ENCODE measurements at places on chromosomes 7 and 10.

DNA sequence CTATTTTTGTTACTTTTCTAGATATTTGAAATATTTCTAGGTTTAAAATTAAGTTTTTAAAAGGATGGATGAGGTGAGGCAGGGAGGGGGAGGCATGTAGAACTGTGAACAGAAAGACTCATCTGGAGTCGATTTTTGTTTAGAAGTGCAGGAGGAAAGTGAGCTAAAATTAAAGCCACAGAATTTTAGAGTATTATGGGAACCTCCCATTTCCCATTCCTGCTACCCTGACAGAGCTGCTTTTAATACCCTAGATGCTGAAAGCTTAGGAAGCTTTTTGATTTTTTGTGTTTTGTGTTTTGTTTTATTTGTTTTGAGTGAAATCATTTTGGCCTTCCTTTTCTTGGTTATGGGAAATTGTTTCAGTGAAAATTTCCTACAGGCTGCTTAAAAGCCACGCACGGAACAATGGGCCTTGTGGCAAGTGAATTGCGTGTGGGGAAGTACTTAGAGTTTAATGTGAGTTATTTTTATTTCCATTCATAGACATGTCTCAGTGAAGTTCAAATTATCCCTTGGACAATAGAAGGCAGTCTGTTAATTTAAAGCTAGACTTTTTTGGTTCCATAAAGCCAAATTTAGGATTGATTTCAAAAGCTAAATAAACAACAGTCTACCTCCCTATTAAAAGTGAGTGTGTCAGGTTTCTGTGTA is 102.0 kb upstream of the HDAC9 start:
- DNase-seq = no peak
- H3K4me3 ChIP-seq = no peak overlapping the region
- H3K27me3 ChIP-seq = no peaks in the 10 kb centered on the region
- H3K36me3 ChIP-seq = no peaks in the 10 kb centered on the region
- H3K4me1 ChIP-seq = no peaks in the 10 kb centered on the region
- no peak overlapping the region for H3K27ac ChIP-seq

DNA sequence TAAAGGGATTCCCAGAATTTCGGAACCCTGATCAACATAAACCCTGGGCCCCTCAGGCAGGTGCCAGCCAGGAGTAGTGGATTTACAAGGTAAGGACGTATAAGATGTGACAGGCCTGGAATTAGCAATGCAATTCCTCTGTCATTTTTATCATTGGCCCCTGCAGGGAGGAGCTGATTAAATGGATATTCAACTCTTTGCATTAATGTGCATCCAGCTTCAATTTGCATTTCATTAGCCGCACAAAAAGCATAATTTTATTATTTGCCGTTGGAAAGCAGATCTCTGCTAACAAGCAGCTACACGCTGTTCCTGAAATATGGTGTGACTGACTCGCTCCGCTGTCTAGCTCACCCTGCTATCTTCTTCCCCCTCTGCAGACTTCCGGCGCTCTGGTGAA is 195.8 kb downstream of the RPS24 start:
- H3K36me3 ChIP-seq = no peaks in the 10 kb centered on the region
- H3K27me3 ChIP-seq = peaks cover 16% of the 10 kb centered on the region
- H3K27ac ChIP-seq = no peak overlapping the region
- no peak overlapping the region for H3K4me3 ChIP-seq

DNA sequence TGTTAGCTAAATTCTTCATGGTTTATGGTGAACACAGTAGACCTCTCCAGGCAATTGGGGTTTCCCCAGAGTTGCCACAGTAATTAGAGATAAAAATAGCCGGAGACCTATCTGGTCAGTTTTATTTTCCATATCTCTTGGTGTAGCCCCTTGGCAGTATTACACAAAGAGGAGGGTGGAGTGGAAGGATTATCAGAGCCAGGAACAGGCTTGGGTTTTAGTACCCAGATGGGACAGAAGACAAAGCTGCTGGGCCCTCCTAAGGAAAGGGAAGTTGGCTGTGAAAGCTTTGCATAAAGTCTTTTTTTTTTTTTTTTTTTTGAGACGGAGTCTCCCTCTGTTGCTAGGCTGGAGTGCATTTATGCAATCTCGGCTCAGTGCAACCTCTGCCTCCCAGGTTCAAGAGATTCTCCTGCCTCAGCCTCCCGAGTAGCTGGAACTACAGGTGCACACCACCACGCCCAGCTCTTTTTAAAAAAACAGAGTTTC is 9.7 kb downstream of the ZSCAN21 start:
- H3K4me1 ChIP-seq = no peaks in the 10 kb centered on the region
- no peaks in the 10 kb centered on the region for H3K27me3 ChIP-seq
- DNase-seq = no peak
- no peak overlapping the region for H3K27ac ChIP-seq
- H3K36me3 ChIP-seq = peaks cover 25% of the 10 kb centered on the region
- H3K4me3 ChIP-seq = no peak overlapping the region

- no peaks in the 10 kb centered on the region for H3K27me3 ChIP-seq
- peak overlapping the region; percentile 79 for H3K27ac ChIP-seq
- peaks cover 39% of the 10 kb centered on the region for H3K4me1 ChIP-seq
- H3K36me3 ChIP-seq = peaks cover 87% of the 10 kb centered on the region
- no peak overlapping the region for H3K4me3 ChIP-seq
These were observed 9.5 kb downstream of the CYREN start for GRCh38 chr7:135160858-135161653.

GRCh38 chr10:98269435-98269912 is 1.5 kb upstream of the LOXL4 start:
- H3K36me3 ChIP-seq = no peaks in the 10 kb centered on the region
- H3K4me1 ChIP-seq = peaks cover 2% of the 10 kb centered on the region
- no peak overlapping the region for H3K27ac ChIP-seq
- H3K4me3 ChIP-seq = no peak overlapping the region

GRCh38 chr7:28165961-28166955 is 14.3 kb downstream of the JAZF1 start:
- H3K36me3 ChIP-seq = no peaks in the 10 kb centered on the region
- H3K4me1 ChIP-seq = no peaks in the 10 kb centered on the region
- H3K27ac ChIP-seq = no peak overlapping the region
- H3K27me3 ChIP-seq = no peaks in the 10 kb centered on the region
- no peak overlapping the region for H3K4me3 ChIP-seq

GRCh38 chr7:102306916-102307677 is 20.4 kb downstream of the SH2B2 start:
- no peaks in the 10 kb centered on the region for H3K27me3 ChIP-seq
- no peaks in the 10 kb centered on the region for H3K36me3 ChIP-seq
- H3K4me1 ChIP-seq = peaks cover 16% of the 10 kb centered on the region
- H3K27ac ChIP-seq = peak overlapping the region; percentile 42
- DNase-seq = peak; percentile 62
